Body of pancreas (tissue), 4 donors: ENCODE measurements at places on chromosomes 3 and 15. TPM values are rescaled to one million over a fixed set of nuclear protein-coding genes. Genes with fewer than 3 reads are reported as not detected.

- no peak for DNase-seq
Observed at GRCh38 chr3:86109434-86109833, 881.5 kb downstream of the VGLL3 start.

- no peak for DNase-seq
Observed at GRCh38 chr3:55406696-55407425, 80.2 kb downstream of the WNT5A start.

DNA sequence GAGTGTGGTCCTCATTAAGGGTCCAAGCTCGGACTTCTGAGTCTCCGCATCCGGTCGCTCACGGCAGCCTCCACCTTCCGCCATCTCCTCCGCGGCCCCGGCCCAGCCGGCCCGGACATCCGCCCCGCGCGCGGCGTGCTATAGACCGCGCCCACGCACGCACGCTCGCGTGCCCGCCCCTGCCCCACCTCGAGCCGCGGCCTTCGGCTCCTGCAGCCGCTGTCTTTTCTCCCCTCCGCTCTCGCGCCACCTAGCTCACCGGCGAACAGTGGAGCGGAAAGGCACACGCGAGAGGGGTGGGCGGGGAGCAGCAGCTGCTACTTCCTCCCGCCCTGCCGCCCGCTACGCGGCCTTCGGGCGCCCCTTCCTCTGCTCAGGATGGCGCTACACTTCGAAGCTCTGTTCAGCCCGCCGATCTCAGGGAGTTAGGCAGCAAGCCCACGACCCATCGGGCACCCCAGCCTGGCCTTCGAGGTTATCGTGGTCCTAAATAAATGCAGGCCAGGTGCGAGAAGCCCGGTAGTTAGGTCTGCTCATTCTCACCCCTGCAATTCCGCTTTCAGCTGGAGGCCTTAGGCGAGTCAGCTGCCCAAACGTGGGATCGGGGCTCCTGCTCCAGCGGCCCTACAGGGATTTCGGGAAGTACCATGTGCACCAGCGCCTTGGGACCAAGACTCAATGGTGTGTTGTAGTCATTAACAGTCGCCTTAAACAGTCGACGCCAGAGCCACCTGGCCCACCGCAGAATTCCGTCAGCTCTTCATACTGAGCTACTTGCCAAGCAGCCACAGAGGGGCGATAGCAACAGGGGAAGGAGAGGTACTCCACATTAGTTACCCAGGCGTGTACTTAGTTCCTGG lies at the start of gene USP4:
Gene USP4 (minus strand): TSS at position 113 of the 860 bp plus-strand sequence. CDS start 29 bp downstream, at position 84.
- peak; percentile 94 for DNase-seq

- DNase-seq: no peak
Observed at GRCh38 chr3:128572644-128573105, 77.9 kb downstream of the RPN1 start.

DNA sequence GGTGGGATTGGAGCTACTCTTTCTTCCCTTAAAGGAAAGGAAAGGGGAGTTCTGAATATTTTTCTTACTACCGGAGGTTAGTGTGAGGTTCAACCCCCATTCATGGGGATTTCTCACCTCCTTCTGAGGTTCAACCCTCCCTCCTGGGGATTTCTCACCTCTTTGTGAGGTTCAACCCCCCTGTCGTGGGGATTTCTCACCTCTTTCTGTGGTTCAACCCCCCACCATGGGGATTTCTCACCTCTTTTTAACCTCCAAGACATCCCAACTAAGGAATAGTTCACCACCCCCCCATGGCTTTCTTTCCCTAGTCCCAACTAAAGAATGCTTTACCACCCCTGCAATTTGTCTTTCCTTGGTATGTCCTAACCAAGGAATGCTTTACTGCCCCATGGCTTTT lies 520.3 kb downstream of the EDEM1 start:
- DNase-seq: no peak

- peak; percentile 95 for DNase-seq
Observed at GRCh38 chr3:158570999-158571702, at the start of gene MLF1. Gene MLF1, plus strand, starts transcription at chr3:158571194. Its CDS starts 107 bp downstream, at chr3:158571301.

DNA sequence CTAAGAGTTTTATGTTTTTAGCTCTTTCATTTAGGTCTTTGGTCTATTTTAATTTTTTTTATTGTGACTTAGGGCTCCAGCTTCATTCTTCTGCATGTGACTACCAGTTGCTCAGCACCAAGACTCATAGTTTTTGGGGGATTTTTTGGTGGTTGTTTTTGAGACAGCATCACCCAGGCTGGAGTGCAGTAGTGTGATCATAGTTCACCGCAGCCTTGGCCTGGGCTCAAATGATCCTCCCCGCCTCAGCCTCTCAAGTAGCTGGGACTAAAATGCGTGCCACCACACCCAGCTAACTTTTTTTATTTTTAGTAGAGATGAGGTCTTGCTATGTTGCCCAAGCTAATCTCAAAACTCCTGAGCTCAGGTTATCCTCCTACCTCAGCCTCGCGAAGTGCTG lies 19.4 kb downstream of the CDV3 start:
- no peak for DNase-seq

- no peak for DNase-seq
Observed at GRCh38 chr3:136905549-136905948, 43.5 kb downstream of the NCK1 start.

DNA sequence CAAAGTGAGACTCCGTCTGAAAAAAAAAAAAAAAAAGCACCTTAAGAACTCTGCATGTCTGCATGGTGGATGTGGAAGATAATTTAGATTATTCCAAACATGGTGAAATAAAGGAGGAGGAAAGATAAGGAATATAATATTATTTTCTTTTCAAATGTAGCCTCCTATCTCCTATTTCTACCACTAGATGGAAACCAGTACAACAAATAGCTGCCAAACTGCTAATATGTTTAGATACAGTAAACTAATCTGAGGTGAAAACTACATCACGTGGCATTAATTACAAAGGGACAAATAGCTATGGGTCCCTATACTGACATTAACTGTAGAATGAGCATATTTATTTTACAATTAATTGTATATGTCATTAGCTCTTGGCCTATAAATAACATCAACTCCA lies 197.8 kb downstream of the TBC1D5 start:
- DNase-seq: no peak

GRCh38 chr15:55960946-55961345 lies 32.5 kb downstream of the NEDD4 start:
- DNase-seq: no peak

DNA sequence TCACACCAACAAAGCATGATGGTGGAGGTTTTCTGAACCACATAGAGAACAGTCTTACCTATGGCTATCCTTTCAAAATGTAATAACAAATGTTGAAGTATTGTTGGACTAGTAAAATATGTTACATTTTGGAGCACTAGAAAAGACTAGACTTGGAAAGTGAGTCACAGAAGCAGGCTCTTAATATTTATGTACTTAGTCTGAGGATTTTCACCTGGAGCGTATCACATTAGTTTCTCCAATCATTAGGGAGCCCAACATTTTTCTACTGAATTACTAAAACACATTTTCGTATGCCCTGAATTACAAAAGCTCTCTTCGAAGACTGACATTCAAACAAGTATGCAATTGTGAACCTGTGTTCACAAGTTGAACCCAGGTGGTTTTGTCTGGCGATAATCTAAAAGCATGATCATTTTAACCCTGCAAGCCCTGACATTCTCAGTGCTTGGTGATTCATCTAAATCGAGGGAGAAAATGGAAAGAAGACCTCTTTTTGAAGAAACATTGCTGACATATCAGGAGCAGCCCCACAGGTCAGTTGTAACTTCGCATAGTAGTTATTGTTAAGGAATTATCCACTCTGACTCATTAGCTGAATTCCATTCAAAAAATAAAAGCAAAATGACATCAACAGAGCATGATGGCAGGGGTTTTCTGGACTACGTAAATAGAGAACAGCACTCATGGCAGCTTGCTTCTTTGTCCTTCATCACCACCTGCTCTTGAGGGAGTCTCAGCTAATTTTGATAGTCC lies 679.8 kb upstream of the NECTIN3 start:
- no peak for DNase-seq

GRCh38 chr15:62125773-62126172 lies 39.3 kb downstream of the C2CD4B start:
- peak; percentile 73 for DNase-seq

DNA sequence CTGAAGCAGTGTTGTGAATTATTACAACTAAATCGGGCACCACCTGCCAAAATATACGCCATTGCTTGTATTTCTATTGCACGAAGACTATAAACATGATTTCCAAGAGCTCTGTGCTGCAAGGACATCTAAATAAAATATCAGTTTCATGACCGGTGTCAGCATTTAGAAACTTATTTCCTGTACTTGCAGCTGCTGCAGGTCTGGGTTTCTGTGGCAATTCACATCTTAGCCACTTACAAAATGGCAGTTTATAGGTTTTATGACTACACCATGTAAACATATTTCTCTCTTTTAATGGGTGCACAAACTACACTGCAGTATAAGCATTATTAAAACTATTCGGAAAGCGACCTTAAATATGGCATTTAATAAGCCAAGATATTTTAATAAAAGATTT lies 359.4 kb downstream of the VPS13C start:
- DNase-seq: no peak

DNA sequence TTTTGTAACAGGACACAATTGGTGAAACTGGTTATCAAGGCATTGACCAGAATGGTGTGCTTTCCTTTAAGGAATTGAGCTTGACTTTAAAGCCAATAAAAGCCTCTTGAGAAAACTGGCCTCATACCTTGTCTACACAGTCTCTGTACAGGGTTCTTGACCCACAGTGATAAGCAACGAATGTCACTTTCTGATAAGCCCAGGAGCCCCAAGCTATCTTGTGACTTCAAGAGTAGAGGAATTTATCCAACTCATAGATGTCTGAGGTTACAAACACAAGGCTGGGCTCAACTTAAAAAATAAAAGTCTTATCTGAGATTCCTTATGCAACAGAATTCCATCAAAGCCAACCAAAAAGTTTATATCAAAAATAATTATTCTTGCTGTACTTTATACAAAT lies 212.1 kb downstream of the GBE1 start:
- no peak for DNase-seq

GRCh38 chr15:25527118-25527517 lies 88.3 kb upstream of the UBE3A start:
- DNase-seq: no peak

GRCh38 chr3:48353987-48354386 lies 18.0 kb upstream of the FBXW12 start:
- no peak for DNase-seq

DNA sequence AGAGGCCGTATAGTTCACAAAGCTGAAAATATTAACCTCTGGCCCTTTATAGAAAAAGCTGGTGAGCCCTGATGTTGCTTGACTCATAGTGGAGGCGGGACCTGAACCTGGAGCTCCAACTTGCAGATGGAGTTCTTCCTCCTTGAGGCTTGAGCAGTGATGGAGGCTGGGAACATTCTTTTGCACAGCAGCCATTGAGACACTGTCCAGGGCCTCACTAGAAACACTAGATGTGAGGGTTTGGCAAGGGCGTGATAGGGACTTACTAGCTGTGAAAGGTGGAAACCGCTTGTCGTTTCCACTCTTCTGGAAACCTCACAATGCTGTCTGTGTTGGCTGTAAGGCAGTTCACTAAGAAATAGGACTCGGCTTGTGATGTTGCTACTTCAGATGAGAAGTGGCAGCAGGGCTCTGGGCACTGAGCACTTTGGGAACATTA lies 12.5 kb downstream of the SMAD6 start:
- DNase-seq: no peak

GRCh38 chr15:100405179-100405578 lies 63.4 kb upstream of the ADAMTS17 start:
- DNase-seq: no peak

DNA sequence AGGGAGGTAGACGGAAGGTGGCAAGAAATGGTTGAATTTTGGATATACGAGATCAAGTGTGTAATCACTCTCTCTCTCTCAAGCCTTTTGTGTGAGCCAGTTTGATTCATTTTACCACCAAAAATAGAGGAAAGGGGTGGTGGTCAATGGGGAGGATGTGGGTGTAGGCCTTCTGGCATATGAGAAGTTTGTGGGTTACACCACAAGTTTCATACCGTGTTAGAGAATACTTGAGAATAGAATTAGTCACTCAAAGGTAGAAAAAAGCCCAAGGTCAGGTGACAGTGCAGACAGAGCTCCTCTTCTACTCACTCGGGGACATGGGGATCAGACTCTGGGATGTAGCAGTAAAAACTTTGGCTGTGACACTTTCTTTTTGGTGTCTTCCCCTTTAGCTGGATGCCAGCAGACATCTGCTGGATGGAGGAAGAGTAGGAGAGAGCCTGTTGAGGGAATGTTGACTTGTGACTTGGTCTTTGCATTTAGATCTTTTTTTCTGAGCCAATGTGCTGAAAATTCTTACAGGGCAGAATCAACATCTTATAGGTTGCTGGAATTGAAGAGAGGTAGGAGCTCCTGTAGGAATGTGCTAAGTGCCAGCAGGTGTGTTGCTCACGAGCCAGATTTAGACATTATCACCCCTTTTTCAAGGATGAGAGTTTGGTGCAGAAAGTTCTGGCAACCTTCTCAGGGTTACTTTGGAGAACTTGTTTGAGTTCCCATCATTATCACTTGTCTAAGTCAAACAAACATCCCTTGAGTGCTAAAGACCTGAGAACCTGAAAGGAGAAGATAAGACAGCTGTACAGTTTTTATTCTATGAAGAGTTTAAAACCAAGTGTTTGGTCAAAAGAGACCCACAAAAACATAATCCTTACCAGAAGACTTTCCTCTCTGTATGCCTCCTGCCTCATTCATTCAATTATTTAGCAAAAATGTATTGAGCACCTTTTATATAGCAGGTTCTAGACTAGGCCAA lies 43.9 kb upstream of the RYK start:
- DNase-seq: no peak

GRCh38 chr15:72304596-72304995 lies 15.4 kb downstream of the CELF6 start:
- DNase-seq: no peak

GRCh38 chr15:80840182-80841130 lies 61.3 kb downstream of the CEMIP start:
- DNase-seq: no peak

DNA sequence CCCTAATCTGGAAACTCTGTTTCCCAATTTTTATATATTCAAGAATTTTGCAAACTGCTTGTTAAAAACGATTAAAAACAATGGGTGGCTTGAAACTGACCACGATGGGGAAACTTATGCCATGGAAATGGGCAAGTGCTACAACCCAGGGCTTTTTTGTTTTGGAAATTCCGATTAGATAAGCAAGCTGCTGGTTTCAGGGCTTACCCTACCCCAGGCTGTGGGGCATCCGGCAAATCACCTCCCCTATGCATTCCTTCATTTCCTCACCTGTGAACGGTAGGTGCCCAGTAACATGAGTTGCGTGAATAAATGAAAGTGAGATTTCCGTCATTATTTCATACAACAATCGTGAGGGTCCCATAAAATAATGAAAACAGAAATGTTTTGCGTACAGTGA lies 34.3 kb downstream of the ST6GAL1 start:
- no peak for DNase-seq

Gene GP9
- not detected for total RNA-seq

Gene TGM5
- not detected for total RNA-seq

Gene ACTRT3
- total RNA-seq: 0.52 TPM

Gene TATDN2
- 15.3 TPM for total RNA-seq

Gene SNX22
- under 0.01 TPM for total RNA-seq

Gene FOXL2NB
- not detected for total RNA-seq

Gene ZMYND10
- total RNA-seq: 1.3 TPM

Gene DIPK2A
- total RNA-seq: 9.2 TPM

Gene CX3CR1
- total RNA-seq: not detected

Gene CCR8
- total RNA-seq: not detected
